GM20000 (cell line): ENCODE measurements at places on chromosomes 4 and X.

DNA sequence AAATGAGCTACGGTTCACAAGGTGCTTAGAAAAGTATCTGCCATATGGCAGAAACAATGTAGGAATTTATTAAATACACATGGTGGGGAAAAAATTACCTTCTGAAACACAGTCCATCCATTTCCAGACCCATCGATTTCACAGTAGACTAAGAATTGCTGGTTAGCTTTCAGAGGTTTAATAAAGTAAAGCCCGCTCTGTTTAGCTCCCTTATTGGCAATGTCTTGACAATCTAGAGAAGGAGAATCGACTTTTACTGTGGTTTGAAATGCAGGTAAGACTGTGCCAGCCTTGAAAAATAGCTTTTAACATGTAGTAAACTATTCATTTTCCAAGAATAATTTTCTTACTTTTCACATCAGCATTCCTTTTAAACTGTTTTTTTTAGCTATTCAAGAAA lies 2.9 kb downstream of the FGG start:
- no peak for DNase-seq

DNA sequence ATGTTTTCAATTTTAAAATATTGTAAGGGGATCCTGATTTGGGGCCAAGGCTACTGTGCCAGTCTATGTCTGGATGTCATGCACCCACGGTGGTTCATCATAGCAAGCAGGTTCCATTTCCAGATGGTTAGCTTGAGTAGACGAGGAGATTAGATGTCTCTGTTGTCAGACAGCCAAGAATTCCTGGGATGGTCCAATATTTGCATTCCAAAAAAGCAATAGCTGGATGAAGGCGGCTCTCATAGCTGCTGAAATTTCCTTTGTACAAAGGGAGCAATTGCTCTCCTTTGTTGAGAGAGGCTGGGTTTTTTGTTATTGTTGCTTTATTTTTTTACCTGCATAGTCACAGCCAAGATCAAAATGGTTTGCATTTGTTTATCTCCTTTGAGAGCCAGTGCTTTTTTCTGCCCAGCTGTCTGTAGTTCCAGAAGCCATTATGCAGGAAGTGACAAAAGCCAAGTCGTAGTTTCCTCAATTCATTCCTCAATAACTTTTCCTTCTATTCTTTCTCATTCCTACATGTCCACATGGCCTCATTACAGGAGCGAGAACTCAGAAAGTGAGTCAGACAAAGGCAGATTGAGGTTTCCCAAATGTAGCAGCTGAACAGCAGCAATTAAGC lies 107.9 kb downstream of the MMRN1 start:
- DNase-seq = no peak

DNA sequence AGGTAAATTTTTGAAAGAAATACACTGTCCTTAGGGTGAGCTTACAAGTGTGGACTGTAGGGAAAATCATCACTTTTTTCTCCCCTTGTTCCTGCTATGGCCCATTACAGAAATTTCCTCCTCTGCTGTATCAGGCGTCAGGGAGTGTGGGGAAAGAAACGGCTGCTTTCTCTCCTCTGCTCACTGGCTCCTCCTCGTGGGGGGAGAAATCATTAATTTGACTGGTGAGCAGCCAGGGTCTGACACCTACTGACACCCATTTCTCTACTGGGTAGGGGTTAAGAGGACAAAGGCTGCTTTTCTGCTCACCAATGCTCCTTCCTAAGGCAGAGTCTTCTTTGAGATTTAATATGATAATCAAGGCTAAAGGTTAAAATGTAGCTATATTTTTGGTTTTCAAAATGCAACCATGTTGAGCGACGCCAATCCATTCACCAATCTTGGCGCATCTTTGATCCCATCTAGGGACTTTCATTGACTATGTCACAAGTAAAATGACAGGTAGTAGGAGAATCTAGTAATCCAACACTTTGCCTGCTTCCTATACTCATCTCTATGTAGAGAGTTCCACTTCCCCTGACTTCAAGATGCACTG lies 25.1 kb downstream of the SETD7 start:
- DNase-seq = peak; percentile 70

DNA sequence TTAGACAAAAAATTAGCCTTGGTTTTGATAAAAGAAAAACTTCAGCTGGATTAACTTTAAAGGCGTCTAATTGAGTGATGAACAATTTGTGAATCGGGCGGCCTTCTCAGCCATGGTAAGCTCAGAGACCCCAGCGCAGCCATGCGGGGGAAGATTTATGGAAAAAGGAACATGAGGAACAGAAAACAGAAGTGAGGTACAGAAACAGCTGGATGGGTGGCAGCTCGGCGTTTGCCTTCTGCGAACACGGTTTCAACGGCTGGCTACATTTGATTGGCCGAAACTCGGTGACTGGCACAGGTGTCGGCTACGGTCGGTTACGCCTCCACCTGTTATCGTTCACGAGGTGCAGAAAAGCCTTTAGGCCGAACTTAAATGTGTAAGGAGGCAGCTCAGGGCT lies 401.4 kb upstream of the FAT1 start:
- peak; percentile 12 for DNase-seq
